ENCODE measurements at places on chromosomes 5 and 9.

GRCh38 chr5:1826235-1826980 lies 25.2 kb downstream of the NDUFS6 start:
- no peak for DNase-seq

GRCh38 chr9:81465468-81466011 lies 223.8 kb downstream of the TLE1 start:
- no peak for DNase-seq

DNA sequence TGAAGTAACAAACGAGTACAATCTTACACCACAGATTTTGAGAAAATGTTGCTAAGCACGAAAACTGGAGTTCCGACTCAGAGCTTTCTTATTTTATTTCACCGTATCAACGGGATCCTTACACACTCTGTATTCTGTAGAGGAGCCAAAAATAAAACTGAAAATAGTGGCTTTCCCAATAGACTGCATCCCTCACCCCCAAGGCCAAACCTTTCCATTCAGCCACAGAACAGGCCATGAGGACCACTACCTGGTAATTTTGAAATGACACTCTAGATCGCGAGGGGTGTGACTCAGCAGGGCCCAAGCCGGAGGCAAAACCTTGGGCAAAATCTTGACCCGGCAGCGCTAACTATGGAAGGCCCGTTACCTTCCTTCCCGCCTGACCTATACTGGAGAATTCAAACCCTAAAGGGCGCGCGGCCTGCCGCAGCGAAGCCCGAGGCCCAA lies 432 bp downstream of the HSPA9 start:
- DNase-seq, result no peak

DNA sequence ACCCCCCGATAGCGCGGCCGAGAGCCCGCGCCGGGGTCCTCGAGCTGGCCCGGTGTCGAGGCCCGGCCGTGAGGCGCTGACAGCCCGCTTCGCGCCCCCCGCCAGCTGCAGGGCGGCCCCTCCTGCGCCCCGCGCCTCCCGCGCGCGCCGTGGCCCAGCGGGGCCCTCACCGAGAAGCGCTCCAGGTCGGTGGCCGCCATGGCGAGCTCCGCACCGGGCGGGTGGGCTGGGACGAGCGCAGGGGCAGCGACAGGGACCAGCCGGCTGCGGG lies 166 bp downstream of the SEPTIN8 start:
- DNase-seq, result no peak

DNA sequence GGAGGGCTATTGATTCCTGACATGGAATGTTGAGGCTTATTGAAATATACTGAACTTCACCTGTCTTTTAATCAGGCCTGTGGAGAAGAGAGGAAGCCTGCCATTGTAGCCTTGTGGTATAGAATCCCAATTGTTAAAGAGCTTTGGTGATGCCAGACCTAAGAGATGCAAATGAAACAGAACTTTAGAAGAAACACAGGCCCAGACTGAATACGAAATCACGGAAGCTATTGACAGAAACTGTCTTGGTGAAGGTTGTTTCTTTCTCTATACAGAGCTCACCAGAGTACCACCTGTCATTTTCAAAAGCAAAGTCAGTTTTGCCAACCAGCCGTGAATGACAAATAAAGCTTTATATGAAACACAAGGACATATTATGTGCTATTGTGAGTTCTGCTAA lies 660.3 kb downstream of the ISL1 start:
- DNase-seq, result no peak

Data from stimulated activated naive CD8-positive, alpha-beta T cell treated with anti-CD3 and anti-CD28 coated beads, Interleukin-15, amount 100 ng/mL, for 72 hours (primary cell).